Cerebellum (tissue), 4 donors: ENCODE measurements at places on chromosomes 5 and 9.

DNA sequence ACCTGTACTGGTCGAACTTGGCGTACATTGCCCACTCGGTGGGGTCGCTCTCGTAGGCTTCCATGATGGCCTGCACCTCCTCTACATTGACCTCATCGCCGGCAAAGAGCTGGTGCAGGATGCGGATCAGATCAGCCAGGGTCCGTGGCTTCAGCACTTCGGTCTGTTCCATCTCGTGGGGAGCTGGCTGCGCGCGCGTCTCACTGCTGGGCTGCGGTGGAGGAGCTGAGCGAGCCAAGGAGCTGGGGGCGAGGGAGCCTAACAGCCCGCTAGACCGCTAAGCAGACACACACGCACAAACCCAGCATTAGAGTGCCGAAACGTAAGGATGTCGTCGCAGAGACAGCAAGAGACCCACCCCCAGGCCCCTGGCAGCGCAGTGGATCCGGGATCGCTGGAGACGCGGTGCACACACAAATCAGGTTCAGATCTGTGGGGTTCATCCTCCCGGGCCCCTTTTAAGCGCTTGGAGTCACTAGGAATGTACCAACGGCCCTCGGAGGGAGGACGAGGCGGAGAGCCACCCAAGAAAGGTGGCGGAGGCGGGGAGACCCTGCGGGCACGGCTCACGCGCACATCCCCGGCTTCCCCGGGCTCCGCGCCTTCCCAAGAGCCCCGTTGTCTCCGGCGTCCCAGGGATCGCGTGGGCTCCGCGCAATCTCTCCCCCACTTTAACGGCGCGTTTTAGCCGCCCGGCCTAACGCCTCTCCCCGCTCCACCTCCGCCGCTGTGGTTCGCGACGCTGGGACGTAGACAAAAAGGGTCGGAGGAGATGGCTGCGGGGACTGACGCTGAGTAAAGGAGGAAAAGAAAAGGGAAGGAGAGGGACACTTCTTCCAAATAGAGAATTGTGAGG, at the start of gene CDO1:
TSS of gene CDO1 (minus strand) at position 434 of the 856 bp plus-strand sequence. CDS start at position 172, 262 bp downstream.
- peak; percentile 81 for DNase-seq

- DNase-seq = no peak
Measured at GRCh38 chr5:3354606-3355005, 241.0 kb upstream of the IRX1 start.

GRCh38 chr9:123485216-123485615, 129.2 kb downstream of the CRB2 start:
- no peak for DNase-seq

- DNase-seq = peak; percentile 30
Measured at GRCh38 chr5:98905857-98906688, 22.7 kb downstream of the CHD1 start.

- DNase-seq = peak; percentile 40
Measured at GRCh38 chr9:109242741-109243140, 75.7 kb upstream of the FRRS1L start.

DNA sequence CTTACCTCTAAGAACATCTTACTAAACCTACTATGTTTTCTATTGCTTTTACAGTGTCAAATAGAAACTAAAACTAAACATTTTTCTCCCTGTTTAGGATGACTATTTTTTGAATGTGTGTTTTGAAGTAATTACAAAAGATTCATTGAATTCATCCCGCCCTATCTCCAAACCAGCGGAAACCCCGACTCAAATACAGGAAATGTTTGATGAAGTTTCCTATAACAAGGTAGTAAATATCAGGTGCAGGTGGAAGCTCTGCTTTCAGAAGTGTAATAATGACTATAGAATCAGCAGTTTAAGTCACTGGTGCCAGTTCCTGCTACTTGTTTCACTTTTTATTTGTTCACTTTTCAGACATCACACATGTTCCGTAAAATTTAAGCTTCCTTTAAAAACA, 20.0 kb downstream of the ERAP2 start:
- no peak for DNase-seq

DNA sequence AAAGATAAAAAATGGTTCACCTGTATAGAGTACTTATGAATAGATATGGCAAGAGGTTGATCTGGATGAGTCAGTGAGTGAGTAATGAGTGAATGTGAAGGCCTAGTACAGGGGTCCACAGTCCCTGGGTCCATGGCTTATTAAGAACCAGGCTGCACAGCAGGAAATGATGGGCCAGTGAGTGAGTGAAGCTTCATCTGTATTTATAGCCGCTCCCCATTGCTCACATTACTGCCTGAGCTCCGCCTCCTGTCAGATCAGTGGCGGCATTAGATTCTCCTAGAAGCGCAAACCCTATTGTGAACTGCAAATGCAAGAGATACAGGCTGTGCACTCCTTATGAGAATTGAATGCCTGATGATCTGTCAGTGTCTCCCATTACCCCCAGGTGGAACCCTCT, 307.7 kb upstream of the ZNF608 start:
- no peak for DNase-seq

DNA sequence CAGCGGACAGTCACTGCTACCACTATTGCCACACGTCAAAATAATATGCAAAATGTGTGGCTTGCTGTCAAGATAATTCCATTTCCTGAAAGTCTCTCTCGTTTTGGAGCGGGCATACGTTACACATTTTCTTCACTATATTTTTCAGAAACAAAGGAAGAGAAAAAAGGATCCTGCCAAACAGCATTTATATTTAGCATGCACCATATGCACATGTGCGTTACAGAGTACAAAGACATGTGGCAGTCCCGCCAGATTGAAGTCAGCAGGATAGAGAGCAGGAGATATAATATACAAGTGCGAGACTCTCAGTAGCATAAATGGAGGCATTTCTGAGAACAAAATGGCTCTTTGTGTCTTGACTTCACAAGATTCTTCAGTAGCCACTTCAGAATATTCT, 221.6 kb upstream of the KIF2A start:
- no peak for DNase-seq

DNA sequence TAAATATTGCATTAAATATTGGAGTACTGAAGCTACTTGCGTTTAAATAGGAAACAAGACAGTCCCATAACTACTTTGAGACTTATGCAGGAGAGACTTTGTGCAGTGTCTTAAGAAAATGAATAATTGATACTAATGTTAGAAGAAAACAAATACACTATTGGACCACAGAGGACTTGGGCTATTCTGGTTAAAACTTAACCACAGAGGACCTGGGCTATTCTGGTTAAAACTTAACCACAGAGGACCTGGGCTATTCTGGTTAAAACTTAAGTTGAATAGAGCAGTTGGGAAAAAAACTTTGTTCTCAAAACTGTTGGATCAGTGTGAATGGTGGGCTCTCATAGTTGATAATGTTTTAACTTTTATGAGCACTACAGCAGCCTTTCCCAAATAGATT, 141.7 kb downstream of the WDR70 start:
- no peak for DNase-seq

GRCh38 chr9:76542360-76542759, 83.4 kb downstream of the GCNT1 start:
- no peak for DNase-seq

- no peak for DNase-seq
Measured at GRCh38 chr9:94002316-94003140, 47.4 kb upstream of the BARX1 start.

GRCh38 chr5:116466727-116467464, 107.7 kb downstream of the SEMA6A start:
- DNase-seq = no peak

DNA sequence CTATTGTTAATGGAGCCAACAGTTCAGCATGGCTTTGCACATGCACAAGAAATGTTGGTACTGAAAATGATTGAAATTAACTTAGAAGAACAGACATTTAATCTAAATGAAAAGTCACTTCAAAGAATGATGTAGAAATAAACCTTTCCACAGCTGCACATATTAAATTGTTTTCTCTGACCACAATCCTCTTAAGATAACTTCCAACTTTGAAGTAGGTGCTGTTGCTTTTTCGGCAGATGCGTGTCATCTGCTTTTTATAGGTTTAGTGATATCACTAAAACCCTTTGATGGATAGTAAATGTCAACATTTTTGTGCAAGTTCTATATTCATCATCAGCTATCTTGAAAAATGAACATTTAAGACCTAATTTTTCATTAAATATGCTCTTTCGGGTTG, 25.3 kb upstream of the SLC1A3 start:
- no peak for DNase-seq

- DNase-seq = no peak
Measured at GRCh38 chr9:115422932-115423440, 305.0 kb upstream of the TNC start.

- DNase-seq = peak; percentile 17
Measured at GRCh38 chr9:131960851-131961495, 118.7 kb downstream of the MED27 start.

GRCh38 chr9:22446950-22447617, 460 bp downstream of the DMRTA1 start:
- peak; percentile 4 for DNase-seq

DNA sequence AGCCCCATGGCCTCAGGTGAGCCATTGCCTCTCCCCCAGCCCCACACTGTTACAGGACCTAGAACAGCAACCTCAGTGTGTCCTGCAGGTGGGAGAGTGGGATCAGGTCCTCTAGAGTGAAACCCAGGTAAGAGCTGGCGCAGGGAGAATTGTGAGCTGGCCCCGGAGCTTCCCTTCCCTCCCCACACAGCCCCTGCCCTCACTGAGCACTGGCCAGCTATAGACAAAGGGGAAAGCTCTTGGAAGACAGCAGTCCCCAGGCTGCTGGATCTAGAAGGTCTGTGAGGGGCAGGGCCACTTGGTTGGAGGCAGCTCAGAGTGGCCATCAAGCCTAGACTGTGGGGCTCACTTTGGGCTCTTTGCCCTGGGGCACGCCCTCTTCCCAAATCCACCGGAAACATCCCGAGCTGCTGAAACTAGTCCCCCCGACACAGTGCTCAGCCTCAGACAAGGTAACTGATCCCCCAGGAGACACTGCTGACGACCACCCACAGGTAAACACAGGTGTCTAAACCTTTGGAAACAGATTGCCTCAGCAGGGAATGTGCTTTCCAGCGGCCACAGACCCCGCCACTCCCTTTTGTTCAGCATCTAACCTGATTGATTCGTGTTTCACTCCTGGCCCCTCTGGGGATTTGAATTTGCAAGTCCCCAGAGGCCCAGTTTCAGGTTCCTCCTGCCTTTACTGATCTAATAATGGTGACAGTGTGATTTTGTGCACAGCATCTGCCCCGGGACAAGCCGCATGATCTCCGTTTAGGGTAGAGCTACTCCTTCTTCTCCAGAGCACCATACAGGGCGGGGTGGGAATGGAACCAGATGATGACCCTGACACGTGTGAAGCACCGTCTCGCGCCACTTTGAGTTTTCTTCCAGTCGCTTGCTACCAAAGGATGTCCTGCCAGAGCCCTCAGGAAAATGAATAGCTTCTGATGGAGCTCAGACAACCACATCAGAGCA, 42.2 kb upstream of the ADAMTS2 start:
- DNase-seq = no peak

- no peak for DNase-seq
Measured at GRCh38 chr5:125634216-125634835, 788.9 kb upstream of the GRAMD2B start.

- no peak for DNase-seq
Measured at GRCh38 chr5:1510631-1511030, 13.1 kb downstream of the LPCAT1 start.

GRCh38 chr5:84578226-84578625, 193.5 kb upstream of the EDIL3 start:
- DNase-seq = no peak

GRCh38 chr9:104961238-104961637, 33.3 kb upstream of the ABCA1 start:
- DNase-seq = no peak

- DNase-seq = no peak
Measured at GRCh38 chr5:56025151-56025885, 30.6 kb upstream of the IL6ST start.

DNA sequence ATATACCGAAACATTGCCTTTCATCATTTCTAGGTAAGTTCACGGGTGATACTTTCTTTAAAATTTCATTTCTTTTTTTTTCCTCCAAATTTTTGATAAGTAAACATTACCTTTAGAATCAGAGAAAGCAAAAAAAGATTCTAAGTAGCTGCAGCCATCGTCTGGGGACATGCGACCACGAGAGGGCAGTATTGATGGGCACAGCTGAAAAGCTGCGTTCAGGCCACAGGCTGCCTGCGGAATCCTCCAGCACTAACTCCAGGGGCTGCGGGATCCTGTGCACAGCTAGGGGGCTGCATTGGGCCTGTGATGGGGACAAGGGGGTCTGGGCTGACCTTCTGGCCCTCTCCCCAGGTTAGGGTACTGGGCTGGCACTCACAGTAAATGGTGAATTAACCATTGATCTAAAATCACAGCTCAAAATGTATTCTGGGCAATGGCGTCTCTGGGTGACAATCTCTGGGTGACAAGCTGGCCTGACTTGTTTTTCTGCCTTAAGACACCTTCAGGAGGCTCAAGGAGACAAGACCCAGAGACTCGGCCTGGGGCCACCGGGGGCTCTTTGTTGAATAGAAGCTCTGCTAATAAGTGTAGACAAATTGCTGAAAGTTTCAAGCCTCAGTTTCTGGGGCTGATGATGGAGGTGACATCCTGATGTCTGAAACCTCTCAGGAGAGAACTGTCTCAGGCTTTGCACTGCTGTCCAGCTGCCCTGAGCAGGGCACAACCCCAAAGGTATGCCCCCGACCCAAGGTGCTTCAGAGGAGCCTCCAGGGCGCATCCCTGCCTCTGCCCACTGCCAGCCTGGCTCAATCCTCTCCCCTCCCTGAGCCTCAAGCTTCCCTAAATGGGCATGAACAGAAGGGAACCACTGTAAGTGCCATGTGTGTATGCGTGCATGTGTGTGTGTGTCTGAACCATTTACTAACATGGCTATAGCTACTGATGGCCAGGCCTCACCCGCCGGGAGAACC, 44.3 kb upstream of the SARDH start:
- DNase-seq = peak; percentile 79

DNA sequence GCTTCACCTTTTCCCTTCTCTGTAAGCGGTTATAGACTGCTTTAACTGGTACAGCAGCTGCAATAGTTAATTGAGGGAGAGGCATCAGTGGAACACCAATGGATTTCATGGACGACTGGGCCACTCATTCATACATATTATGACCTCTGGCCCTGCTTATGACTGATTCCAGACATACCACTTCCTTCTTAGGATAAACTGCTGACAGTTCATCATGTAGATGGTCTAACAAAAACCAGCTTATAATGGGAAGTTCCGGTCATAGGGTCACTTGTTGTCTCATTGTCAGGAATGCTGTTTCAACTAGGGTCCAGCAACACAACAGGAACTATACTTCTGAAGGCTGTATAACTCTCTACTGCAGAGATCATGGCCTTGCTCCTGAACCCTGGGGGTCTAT, 265.2 kb upstream of the RASA1 start:
- DNase-seq = no peak

GRCh38 chr5:1800472-1801221, 560 bp upstream of the NDUFS6 start:
- peak; percentile 41 for DNase-seq

DNA sequence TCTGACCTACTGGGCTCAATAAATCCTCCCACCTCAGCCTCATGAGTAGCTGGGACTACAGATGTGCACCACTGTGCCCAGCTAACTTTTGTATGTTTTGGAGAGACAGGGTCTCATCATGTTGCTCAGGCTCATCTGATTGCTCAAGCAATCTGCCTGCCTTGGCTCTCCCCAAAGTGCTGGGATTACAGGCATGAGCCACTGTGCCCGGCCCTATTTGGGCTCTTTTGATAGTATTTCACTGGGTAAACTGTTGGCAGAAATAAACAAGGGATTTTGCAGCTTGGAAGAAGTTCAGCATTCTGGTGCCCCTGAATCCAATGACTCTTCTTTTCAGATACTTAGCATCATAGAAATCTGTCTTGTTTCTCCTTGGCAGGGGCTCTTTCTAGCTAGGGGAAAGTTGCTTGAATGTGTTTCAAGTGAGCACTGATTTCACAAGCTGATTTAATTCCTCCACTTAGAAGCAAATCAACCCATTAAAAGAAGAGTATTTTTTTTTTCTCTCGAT, 146.8 kb downstream of the PAPPA start:
- no peak for DNase-seq
